ENCODE measurements at places on chromosomes 4 and X.

DNA sequence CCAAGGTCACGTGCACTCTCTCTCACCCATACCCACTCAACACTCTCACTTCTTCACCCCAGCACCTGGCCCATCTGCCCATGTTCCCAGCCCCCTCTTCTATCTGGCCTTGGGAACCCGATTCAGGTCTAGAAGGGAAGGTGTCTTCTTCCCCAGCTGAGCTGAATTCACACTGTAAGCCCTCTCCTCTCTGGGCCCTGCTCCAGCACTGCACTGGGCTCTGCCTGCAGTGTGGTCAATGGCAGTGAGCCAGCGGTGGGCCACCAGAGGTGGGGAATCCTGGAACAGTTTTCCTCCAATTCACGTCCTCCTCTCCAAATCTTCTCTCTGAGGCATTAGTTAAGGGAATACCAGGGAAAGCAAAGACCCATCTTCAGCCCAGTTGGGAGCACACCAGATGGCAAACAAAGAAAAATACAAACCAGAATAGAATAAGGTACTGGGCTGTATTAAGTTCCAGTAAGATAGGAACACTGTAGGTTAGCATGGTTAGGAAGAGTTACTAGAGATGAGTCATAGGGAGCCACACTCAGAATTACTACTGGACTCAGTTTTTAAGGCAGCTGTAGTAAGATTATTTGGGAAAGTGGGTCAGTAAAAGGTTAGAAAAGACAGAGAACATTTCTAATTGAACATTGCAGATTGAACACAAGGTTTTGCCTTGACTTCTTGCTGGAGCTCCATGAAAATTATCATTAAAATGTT, 5.0 kb downstream of the AWAT2 start:
- peak; percentile 67 for DNase-seq

DNA sequence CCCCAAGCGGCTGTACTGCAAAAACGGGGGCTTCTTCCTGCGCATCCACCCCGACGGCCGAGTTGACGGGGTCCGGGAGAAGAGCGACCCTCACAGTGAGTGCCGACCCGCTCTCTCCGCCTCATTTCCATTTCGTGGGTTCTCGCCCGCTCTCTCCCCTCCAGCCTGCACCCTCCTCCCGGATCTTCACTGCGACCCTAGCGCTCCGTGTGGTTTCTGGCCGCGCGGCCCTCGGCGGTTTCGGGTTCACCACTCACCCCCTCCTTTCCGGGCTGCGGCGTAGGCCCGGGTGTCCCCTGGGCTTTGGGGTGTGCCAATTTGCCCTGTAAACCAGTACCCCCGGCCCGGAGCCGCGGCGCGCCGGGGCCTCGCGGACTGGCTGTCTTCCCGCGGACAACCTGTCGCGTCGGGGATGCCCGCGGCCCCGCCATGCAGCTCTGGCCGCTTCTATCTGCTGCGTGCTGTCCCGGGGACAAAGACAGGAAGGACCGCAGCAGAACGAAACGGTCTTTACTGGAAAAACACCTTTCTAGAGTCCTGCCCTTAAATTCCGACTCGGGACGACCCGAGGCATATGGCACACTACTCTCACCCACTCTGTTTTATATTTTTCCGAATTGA, 737 bp downstream of the FGF2 start:
- DNase-seq = no peak

DNA sequence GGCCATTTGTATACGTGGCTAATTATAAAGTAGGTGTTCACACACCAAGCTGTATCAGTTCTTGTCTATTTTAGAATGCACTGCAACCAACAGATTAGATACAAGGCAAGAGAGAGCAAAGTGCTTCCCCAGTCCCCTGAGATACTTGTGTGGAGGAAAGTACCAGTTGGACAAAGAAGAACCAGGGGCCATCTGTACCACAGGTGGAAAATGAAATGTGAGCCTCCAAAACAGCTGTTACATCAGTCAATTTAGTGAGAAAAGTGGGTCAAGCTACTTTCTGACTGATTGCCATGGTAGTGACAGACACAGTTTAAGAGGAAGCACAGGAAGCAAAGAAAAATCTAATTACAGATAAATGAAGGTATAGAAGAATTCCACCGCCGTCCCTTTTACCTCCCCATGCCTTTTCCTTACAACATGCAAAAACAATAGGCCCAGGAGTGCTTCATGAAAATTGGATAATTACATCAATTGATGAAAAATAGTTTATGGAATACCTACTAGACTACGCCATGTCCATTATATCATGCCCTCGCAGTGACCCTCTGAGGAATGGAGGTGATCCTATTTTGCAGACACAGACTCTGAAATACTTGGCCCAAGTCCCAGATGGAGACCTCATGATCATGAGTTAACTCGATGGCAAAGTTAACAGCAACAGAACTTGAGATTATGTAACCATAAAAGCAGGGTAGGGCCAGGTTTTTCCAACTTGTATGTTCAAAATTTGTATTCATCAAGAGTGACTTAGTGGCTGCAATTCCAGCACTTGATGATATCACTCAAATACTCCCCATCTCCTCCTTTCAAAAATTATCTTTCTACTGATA, 15.8 kb downstream of the SMPX start:
- DNase-seq = no peak

GRCh38 chrX:45668686-45669443, 468.2 kb upstream of the DIPK2B start:
- DNase-seq = no peak

GRCh38 chr4:37388681-37389365, 144.3 kb downstream of the NWD2 start:
- no peak for DNase-seq

DNA sequence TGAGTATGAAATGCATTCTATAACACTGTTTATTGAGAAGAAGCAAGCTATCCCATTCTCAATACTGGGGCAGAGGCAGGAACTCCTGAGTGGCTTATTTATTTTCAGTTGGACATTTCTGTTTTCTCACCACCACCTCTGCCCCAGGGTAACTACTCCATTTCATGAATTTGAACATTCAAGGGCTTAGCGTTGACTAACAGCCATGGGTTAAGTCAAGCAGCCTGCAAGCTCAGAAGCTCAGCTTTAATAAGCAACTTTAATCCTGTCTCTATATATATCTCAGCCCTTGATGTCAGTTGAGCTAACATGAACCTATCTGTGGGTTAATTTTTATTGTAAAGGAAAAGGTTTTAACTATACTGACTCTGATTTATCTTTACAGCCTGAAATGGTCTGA, 93.8 kb downstream of the MBNL3 start:
- DNase-seq = no peak

GRCh38 chr4:13436962-13437361, 47.2 kb downstream of the RAB28 start:
- no peak for DNase-seq

DNA sequence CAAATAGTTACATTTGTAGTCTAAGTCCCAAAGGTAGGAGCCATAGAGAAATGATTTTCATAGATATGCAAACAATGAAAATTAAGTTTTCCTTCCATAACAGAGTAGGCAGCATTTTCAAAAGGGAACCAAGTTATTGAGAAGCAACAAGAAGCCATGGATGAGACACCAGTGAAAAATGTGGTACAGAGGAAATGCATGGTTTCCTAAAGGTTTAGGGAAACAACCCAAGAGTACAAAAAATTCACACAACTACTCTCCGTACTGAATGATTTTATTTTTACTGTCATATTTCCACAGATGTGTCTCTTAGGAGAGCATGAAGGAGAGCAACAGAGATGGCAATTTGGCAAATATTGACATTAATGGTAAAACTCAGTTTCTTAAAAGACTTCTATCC, 1408.9 kb upstream of the PCDH7 start:
- no peak for DNase-seq

- no peak for DNase-seq
Measured at GRCh38 chrX:4710618-4711433, 997.4 kb upstream of the PRKX start.

- no peak for DNase-seq
Measured at GRCh38 chr4:152160225-152160800, 375.6 kb downstream of the FBXW7 start.

DNA sequence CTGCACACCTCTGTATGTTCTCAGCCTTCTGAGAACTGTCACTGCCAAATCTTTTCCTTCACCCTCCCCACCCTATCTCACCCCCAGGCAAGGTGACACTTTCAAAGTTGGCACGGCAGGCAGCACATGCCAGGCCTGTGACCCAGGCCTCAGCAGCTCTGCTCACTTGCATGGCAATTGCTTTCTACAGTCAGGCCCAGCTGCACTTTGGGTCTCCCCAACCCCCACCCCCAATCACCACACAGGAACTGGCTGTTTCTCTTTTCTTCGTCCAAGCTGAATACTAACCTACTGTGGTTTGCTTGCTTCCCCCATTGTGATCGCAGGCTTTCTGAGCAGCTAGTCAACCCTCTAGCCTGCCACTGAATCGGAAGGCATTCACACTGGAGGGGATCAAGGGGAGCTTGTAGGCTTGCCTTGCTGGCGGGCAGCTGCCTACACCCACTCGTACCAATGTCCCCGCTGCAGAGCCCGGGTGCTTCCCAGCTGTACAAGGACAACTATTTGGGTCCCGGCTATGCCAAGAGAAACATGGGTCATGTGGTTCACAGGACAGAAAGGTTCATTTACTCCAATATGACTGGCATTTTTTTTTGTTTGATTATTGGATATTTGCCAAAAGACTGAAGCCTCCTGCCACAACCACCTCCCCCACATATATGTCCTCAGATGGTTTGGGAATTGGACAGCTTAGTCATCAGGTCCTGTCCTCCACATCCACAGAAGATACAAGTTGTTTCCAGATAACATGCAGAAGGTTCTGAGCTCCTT, 28.1 kb downstream of the SLC25A43 start:
- DNase-seq = no peak

DNA sequence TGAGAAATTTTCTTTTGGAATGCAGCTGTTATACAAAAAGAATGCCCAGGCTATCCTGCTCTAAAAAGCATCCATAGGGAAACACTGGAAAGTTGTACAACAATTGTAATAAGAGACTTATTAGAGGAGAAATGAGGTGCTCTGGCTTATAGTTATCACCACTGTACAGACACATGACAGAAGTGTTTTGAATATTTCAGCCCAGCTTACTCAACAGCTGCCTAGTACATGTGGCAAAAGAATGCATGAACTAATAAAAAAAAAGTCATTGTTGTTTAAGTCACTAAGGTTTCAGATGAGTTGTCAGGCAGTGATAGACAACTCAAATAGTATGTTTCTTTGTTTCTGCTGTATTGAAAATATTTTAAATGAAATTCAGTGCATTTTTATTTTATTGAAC, 307.7 kb downstream of the GPM6A start:
- DNase-seq = no peak

DNA sequence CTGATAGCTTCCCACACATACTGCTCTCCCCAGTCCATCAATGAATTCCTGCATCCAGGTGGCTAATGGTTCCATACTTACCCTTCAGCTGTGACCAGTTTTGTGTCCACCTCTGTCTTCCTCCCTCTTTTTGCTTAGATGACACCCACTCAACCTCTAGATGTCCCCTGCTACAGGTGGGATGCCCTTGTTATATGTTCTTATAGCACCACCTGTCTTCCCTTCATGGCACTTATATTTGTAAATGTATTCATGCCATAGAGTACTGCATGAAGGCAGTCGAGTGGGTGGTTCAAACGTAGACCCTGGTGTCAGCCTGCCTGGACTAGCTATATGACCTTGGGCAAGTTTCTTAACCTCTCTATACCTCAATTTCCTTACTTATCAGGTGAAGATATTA, 6.5 kb upstream of the USP46 start:
- DNase-seq = no peak

GRCh38 chr4:8606966-8607365, 14.4 kb downstream of the CPZ start:
- DNase-seq = no peak

DNA sequence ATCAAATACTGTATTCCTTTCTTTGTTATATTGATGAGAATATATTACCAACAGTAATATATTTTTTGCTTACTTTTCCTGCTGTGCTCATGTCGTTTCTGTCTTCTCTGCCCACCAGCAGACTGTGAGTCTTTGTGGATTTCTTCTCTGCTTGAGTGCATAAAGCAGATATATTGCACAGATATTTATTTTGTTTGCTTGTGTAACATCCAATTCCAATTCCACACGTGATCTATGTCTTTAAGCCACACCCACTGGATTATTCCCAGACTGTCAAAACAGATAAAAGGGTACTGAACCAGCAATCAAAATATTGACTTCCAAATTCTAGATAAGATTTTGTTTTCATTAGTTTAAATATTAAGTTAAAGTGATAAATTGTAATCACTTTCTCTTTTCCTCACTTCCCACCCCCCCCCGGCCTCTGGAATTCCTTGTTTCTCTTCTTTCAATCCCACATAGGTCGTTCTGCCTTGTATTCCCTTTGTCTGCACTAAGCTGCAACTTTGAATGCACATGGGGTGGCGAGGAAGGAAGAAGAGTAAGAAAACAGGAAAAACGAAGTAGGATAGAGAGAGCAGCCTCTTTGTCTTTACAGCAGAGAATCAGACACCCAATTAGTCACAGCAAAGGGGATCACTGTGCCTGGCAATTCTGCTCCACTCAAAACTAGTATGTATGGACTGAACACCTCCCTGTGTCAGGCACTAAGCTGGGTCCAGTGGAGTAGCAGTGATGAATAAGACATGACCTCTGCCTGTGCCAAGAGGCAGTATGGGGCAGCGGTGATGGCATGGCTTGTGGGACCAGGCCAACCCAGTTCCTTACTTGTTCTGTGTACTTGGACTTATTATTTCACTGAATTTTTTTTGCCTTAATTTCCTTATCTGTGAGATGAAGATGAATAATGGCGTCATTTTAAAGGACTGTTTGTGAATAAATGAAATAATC, at the start of gene ADH1B:
TSS of gene ADH1B (minus strand) at position 161 of the 951 bp plus-strand sequence. CDS start at position 91, 70 bp downstream.
- no peak for DNase-seq

- DNase-seq = no peak
Measured at GRCh38 chr4:8453957-8454356, 13.4 kb downstream of the TRMT44 start.

- no peak for DNase-seq
Measured at GRCh38 chrX:63743596-63743995, 41.4 kb downstream of the ARHGEF9 start.

DNA sequence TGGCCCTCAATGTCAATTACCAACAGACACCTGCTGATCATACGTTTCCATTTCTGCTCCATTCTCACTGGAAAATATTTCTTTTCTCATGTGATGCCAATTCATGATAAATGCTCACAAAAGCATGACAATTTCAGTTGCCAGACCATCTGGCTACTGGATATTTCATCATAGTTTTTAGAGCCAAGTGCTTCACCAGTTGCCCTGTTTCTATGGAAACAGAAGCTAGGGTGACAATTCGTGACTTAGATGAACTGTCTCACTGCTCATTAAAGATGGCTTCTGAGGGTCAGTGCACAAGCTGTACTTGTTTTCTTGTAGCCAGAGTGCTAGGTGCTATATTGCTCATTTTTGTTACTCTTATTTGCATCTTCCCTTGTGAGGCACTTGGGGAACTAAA, 184.9 kb downstream of the COMMD8 start:
- DNase-seq = no peak

DNA sequence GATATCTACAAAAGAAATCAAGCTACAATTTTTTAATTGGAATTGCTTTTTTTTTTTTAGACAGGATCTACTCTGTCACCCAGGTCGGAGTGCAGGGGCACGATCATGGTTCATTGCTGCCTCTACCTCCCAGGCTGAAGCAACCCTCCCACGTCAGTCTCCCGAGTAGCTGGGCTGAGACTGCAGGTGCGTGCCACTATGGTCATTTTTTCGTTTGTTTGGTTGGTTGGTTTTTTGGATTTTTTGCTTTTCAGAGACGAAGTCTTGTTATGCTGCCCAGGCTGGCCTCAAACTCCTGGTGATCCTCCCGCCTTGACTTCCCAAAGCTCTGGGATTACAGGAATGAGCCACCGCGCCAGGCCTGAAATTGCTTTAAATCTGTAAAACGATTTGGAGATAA, 15.6 kb downstream of the RGN start:
- no peak for DNase-seq

GRCh38 chrX:10098270-10098713, 58.5 kb upstream of the CLCN4 start:
- DNase-seq = no peak

GRCh38 chrX:120269373-120270035, 18.9 kb downstream of the ZBTB33 start:
- DNase-seq = no peak

Data from vagina (tissue), 2 donors.